Smooth muscle cell of bladder (primary cell): ENCODE measurements at places on chromosomes 6 and 20. TPM values are rescaled to one million over a fixed set of nuclear protein-coding genes. Genes with fewer than 3 reads are reported as not detected.

The BMP2 gene
- total RNA-seq = 7.6 and 8.8 TPM in 2 replicates

The CFAP206 gene
- total RNA-seq = under 0.01 and 0.09 TPM in 2 replicates

The CRYBG1 gene
- 4.1 and 4.4 TPM in 2 replicates for total RNA-seq

The BTBD3 gene
- total RNA-seq = 19.7 and 22.8 TPM in 2 replicates

The CDH26 gene
- 0.14 and 0.18 TPM in 2 replicates for total RNA-seq

The SLC17A3 gene
- total RNA-seq = not detected in 2 replicates

The CDH4 gene
- 0.18 and 0.71 TPM in 2 replicates for total RNA-seq

The FKBP1C gene
- 0.46 and 0.57 TPM in 2 replicates for total RNA-seq

The RPS21 gene
- total RNA-seq = 1,346 and 1,555 TPM in 2 replicates

The OR2H2 gene
- not detected in 2 replicates for total RNA-seq

The PRSS35 gene
- 6.1 and 9.7 TPM in 2 replicates for total RNA-seq

The LSM2 gene
- total RNA-seq = 22.3 and 27.3 TPM in 2 replicates

The SLPI gene
- total RNA-seq = 2.3 and 2.6 TPM in 2 replicates

The RNF144B gene
- total RNA-seq = 0.28 TPM in 2 replicates

The TTLL9 gene
- under 0.01 and 0.09 TPM in 2 replicates for total RNA-seq

The GTSF1L gene
- total RNA-seq = not detected in 2 replicates

The L3MBTL3 gene
- total RNA-seq = 4.7 and 7.1 TPM in 2 replicates

The CLDN20 gene
- total RNA-seq = not detected in 2 replicates

The EYA4 gene
- 16.6 and 16.8 TPM in 2 replicates for total RNA-seq

The OCSTAMP gene
- not detected in 2 replicates for total RNA-seq

The DACT2 gene
- 0.85 and 1.0 TPM in 2 replicates for total RNA-seq

The SSTR4 gene
- total RNA-seq = not detected in 2 replicates

The PAX1 gene
- not detected in 2 replicates for total RNA-seq

The ROS1 gene
- under 0.01 and 0.09 TPM in 2 replicates for total RNA-seq

The BMP6 gene
- 29.0 and 70.7 TPM in 2 replicates for total RNA-seq

The TP53TG5 gene
- under 0.01 TPM in 1 of 2 replicates, not detected in the other for total RNA-seq

The TCF21 gene
- 19.0 and 27.4 TPM in 2 replicates for total RNA-seq
